Breast epithelium (tissue), 4 donors: ENCODE measurements at places on chromosomes 3 and 15. TPM values are rescaled to one million over a fixed set of nuclear protein-coding genes. Genes with fewer than 3 reads are reported as not detected.
A peak's percentile ranks its signal among the peaks of the same experiment; 100 is the strongest.

- no peak for DNase-seq
These were observed 1222.1 kb downstream of the OTOL1 start for GRCh38 chr3:162718697-162719096.

DNA sequence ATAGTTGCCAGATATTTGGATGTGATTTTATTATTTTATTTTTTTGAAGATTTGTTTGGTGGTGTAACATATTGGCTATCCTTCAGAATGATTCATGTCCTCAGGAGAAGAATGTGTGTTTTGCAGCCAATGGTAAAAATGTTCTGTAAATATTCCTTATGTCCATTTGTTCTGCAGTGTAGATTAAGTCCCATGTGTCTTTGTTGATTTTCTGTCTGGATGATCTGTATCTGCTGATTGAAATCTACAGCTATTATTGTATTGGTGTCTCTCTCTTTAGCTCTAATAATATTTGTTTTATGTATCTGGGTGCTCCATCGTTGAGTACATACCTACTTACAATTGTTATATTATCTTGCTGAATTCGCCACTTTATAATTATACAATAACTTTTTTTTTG, 1641.7 kb downstream of the OTOL1 start:
- no peak for DNase-seq

DNA sequence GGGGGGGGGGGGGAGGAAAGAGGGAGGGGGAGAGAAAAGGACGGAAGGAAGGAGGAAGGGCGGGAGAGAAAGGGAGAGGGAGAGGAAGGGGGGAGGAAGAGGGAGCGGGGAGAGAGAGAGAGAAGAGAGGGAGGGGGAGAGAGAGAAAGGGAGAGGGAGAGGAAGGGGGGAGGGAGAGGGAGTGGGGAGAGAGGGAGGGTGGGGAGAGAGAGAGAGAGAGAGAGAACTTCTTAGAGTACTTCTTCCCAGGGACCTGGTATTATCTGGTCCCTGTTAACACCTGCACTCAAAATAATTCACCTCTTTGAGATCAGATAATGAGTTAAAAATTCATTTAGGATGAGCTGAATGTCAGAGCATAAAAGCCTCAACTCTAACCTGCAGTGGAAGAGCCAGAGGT, 1.1 kb downstream of the SEC13 start:
- no peak for DNase-seq

DNA sequence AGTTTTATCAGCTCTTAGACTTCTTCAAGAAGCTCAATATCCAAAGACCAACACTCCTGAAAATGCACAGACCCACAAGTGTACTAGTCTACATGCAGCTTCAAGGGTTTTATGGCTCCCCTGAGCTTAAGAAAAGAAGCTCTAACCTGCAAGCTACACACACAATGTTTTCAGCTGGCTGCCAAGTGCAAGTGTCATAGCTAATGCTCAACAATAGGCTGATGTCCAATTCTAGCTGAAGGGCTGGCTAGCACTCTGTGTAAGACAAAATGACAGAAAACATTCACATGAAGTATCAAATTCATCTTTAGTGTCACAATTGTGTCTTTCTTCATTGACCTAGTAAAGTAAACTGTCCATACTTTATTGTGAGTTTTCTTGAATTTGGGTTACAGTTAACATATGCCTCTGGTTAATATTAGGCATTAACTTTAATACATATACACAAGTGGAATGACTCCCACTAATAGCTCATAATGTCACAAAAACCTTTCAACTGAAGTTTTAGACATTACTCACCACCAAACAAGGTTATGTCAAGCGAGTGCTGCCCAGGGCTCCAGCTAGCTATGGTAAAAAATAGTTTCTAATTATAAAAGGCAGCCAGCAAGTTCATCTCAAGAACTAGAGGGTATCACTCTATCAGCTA, 15.1 kb downstream of the ABI3BP start:
- no peak for DNase-seq

DNA sequence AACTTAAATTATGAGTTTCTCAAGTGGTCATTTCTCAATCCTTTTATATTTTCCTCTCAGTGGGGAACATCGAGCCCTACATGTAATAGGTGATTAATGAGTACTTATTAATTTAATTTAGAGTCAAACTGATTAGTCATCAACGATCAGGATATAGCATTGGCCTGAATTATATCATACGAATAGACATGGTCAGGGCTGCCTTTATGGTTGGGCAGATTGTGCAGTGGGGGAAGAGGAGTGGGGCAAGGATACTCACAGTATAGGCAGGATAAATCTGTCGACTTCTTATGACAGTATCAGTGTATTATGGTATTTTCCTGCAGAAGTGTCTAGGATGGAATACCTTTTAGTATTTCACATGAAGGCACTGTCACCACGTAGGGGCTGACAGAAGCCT, 27.0 kb downstream of the C2CD4A start:
- DNase-seq: no peak

DNA sequence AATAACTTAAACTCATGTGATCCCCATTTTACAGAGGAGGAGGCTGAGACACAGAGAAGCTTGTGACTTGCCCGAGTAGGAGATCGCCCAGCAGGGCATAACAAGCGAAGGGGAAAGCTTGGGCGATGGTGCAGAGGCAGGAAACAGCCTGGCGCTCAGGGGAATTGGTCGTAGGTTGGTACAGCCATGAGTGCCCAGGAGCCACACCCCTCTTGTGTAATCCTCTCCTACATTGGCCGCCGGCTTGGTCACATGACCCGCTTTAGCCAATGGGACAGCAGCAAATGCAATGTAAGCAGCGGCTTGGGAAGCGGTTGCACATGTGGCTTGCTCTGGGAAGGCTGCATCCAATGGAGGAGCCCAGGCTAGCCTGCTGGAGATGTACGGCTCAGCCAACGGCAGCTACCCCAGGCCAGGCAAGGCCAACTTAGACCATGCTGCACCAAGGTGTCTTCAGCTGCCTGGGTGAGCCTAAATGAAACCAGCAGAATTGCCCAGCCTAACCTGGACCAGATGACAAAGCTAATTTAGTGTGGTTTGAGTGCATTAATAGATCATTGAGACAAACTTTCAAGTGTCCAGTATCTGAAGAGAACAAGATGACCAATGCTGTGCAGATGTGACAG, 50.3 kb upstream of the SLC6A6 start:
- DNase-seq: no peak

DNA sequence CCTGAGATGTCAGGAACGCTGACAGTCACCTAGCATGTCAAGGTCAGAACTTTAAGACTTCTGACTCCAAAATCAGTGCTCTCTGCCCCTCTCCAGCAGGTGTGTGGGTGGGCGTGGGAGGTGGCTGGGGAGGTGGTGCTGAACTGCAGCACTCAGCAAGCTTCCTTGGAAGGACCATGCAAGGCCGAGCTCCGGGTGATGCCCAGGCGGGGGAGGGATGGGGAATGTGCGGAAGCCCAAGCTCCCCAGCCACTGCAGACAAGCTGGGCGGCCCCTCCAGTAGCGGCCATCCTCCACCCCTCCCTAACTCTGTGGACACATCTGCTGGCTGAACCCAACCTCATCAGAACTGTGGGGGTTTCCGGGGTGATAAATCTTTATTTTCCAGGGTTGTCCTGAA, 296.6 kb downstream of the TLE3 start:
- no peak for DNase-seq

GRCh38 chr3:33624756-33625155, 93.3 kb downstream of the CLASP2 start:
- no peak for DNase-seq

- DNase-seq: no peak
These were observed 730 bp downstream of the ZKSCAN7 start for GRCh38 chr3:44555723-44556122.

GRCh38 chr3:105274958-105275357, 91.8 kb upstream of the ALCAM start:
- no peak for DNase-seq

GRCh38 chr3:189698811-189699210, 67.6 kb downstream of the TP63 start:
- no peak for DNase-seq

GRCh38 chr3:192864941-192865340, 52.7 kb downstream of the MB21D2 start:
- no peak for DNase-seq

DNA sequence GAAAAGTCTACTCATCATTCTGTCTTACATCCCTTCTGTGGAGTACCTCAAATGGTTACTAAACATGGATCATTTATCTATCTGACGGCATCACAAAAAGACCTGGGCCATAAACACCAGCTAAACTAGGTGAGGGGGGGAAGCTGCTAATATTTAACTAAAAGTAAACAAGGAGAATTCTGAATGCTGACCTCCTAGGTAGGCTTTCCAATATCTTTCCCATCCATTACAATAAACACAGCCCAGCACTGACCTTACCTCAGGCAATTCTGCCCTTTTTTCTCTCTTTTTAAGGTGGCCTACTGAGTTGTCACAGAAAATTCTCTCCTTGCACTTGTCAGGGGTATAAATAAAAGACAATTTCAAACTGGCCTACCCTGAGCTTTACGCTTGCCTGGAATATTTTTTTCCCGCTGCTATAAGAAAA, 33.1 kb downstream of the USF3 start:
- DNase-seq: no peak

GRCh38 chr15:77013776-77014131, 18.8 kb downstream of the PSTPIP1 start:
- DNase-seq: no peak

DNA sequence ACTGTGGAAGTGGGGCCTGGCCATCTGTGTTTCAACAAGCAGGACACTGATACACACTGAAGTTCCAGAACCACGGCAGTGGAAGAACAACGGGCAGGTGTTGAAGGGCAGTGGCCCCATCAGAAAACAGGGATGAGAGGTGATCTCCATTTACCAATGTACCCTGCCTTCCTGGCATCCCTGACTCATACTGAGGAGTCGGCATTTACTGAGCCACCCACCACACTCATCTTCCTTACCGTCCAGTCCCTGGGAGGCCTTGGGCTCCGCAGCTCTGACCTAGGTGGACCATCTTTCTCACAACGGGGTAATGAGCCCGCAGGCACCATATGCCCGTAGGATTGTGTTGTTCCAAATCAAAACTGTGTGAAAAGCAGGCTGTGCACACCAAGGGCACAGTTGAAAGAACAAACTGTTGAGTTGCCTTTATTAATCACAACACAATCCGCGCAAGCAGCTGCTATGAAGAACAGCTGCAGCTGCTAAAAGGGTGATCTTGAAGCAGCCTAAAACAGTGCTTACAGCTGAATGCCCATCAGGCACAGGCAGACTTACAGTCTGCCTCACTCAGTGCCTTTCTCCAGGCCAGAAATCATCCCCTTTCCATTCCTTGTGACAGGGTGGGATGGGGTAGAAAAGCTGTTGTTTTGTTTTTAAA, 12.9 kb downstream of the MB21D2 start:
- DNase-seq: no peak

DNA sequence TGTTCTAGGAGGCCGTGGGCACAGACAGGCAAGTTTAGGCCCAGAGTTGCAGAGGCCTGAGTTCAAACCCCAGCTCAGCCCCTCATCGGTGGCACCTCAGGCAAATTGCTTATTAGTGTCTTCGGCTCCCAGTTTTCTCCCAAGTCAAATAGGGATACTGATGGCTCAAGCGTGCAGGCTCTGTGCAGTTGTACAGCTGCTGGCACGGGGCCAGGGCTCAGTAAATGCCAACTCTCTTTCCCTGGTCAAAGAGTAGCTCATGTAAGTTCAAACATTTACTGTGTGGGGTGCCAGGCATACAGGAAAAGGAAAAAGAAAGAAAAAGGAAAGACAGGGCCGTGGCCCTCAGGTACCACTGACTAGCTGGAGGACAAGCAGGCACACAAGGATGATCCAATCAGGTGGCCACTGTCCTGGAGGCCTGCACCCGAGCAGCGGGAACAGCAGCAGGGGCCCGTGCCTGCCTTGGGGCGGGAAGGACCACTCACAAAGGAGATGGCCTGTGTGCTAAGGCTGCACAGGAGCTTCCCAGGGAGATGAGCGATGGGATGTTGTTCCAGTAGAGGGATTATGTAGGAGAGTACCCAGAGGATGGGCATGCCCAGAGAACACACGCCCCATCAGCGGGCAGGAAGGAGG, 70.8 kb downstream of the TBC1D2B start:
- DNase-seq: no peak

DNA sequence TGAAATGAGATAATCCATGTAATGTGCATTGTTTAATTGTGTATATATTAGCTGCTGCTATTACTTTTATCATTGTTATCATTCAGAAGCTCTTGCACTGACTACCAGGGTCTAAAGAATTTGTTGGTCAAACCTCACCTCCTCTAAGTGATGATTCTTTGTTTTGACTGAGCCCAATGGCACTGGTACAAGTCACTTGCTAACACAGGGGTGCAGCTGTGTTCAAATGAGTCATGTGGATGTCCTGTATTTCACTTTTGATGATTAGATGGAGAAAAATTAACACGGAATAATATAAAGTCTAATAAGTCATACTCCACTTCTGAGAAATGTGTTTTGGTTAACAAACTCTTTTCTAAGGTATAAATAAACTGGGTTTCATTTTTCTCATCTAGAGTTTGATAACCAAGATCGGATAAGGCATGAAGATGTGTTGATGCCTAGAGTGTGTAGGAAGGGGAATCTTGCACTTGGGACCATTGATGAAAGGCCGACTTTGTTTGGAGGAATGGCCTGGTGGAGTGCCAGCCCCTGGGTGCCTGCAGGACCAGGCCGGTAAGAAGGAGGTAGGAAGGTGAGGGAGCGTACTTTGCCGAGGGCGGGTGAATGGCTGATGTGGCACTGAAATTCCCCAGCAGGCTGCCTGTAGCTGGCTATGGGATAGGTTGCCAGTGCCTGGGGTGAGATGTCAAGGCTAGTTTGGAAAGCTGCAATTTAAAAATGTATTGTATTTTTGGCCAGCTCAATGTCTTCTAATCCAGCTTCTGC, 244.7 kb upstream of the ZPLD1 start:
- peak; percentile 53 for DNase-seq

- no peak for DNase-seq
These were observed 19.5 kb downstream of the ANAPC13 start for GRCh38 chr3:134466331-134466730.

DNA sequence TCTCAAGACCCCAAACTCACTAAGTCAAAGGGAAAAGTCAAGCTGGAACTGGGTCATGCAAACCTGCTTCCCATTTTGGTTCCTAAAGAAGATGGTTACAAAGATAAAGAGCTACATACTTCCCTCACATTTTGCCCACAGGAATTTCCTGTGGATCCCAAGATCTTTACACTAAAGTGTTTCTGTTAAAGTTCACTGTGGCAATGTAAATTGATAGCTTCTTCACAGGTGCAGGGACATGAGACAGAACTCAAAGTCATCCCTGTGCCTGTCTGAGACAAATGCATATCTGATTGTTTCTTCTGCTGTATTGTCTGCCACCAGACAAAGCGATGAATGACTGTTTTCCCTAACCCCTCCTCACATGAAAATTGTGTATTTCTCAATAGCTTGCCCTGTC, 567.8 kb downstream of the ZIC1 start:
- DNase-seq: no peak

Gene CCDC54
- 0.33 TPM for total RNA-seq

Gene SYNPR
- total RNA-seq: not detected

Gene GPR27
- 4.0 TPM for total RNA-seq

Gene INTS14
- total RNA-seq: 34.6 TPM

Gene PLA2G4D
- not detected for total RNA-seq

Gene PAK2
- total RNA-seq: 42.3 TPM

Gene PLSCR2
- total RNA-seq: 2.0 TPM

Gene GOLGA8H
- total RNA-seq: 0.16 TPM

Gene CHRD
- 20.3 TPM for total RNA-seq

Gene CADM2
- total RNA-seq: 6.9 TPM

Gene KIF7
- total RNA-seq: 10.1 TPM

Gene NLGN1
- 4.4 TPM for total RNA-seq

Gene PLAAT1
- total RNA-seq: 0.66 TPM

Gene EPHB3
- 0.32 TPM for total RNA-seq
